ENCODE measurements at places on chromosomes 16 and 17.
A peak's percentile ranks its signal among the peaks of the same experiment; 100 is the strongest.

- no peak for DNase-seq
These were observed 168.5 kb downstream of the CYB561 start for GRCh38 chr17:63277629-63278028.

DNA sequence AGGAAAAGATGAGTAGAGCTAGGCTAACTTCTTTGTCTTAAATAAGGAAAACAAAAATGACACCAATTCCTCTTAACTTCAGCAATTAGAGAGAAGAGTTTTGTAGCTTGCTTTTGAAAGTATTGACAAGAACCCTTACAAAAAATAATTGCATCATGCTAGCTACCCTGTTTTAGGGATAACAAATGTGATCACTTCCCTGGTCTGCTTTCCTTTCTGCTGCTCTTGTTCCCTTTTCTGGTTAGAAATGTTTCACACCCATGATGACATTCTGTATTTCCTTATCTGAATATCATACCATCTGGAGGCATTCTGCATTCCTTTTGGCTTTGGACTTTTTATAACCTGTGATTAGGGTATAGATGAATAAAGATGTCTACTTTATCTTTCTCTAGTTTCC, 9.9 kb upstream of the SMIM36 start:
- DNase-seq = no peak

- no peak for DNase-seq
These were observed 118.2 kb upstream of the CHMP6 start for GRCh38 chr17:80873307-80873951.

DNA sequence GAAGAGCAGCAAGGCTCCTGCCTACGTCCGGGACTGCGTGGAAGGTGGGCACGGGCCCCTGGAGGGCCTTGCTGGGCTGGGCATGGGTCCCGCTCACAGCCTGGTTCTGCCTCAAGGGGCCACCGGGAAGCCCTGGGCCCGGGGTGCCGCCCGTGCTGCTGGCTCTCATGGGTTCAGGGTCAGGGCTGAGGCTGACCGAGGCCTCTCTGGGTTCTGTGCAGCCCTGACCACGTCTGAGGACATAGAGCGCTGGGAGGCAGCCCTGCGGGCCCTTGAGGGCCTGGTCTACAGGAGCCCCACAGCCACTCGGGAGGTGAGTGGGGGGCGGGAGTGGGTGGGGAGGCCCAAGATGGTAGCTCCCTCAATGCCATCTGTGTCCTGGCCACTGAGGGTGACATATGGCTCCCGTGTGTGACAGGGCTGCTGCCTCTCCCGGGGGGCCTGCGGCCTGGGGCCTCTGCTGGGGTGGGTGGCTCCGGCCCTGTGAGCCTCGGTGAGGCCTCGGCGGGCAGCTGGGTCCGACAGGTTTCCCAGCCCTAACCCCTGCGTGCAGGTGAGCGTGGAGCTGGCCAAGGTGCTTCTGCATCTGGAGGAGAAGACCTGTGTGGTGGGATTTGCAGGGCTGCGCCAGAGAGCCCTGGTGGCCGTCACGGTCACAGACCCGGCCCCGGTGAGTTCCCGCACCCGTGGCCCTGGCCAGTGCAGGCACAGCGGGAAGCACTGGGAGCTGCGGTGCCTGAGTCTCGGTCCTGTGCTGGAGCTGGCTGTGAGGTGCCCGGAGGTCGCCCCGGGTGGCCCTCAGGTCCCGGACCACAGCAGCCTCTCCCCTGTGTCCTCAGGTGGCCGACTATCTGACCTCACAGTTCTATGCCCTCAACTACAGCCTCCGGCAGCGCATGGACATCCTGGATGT, 9.2 kb downstream of the TELO2 start:
- no peak for DNase-seq

DNA sequence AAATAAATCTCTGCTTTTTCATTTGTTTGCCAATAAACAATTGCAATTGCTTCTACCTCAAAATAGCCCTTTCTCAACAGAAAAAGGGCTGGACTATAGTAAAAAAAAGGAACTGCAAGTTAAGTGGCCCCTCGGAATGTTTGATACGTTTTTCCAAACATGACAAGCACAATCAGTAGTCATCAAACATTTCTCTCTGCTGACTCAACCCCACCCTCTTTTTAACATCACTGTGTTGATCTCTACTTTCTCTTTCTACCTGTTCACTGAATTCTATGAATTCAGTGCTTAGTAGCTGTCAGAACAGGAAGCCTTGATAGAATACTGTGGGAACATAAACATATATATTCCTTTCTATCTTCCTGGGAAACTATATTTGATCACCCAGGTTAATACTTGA, 116.5 kb upstream of the AXIN2 start:
- DNase-seq = no peak

- no peak for DNase-seq
These were observed 150.6 kb upstream of the TNRC6C start for GRCh38 chr17:77807746-77808441.

DNA sequence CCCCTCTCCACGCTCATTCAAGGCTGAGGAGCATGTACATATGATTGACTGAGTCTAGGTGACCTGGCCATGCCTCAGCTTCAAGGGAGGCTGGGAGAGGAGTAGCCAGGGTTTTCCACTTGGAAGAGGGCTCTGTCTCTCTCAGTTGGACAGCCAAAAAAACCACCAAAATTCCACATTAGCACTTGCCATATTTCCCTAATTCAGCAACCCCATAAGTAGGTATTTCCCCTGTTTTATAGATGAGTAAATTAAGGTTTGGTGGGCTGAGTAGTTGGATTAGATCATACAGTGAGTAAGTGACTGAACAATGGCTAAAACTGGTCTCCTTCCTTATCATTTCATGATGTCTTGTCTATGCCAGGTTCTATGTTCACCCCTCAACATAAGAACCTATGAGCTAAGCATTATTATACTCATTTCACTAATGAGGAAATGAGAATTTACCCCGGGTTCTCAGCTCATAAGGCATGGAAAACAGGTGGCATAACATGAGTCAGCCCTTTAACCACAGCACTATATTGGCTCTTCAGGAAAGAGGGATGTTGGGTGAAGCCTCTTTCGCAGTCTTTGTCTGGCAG, 68.0 kb upstream of the GAS7 start:
- no peak for DNase-seq

- no peak for DNase-seq
These were observed 81.2 kb downstream of the ZNF18 start for GRCh38 chr17:11916091-11916490.

DNA sequence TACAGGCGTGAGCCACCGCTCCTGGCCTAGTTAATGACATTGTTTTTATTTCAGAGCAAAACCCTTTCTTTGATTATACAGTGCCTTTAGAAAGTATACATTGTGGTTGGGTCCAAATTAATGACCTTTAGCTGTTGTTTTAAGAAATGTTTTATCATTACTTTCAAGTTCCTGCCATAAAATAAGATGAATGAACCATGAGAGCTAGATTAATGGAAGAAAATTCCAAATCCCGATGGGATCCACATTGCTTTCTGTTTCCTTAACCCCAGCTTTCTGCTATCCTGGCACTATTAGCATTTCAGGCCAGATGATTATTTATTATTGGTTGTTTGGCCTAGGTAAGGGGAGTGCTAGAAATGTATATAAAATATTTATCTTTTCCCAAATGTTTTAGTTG, 131.7 kb downstream of the ABCC1 start:
- DNase-seq = no peak

DNA sequence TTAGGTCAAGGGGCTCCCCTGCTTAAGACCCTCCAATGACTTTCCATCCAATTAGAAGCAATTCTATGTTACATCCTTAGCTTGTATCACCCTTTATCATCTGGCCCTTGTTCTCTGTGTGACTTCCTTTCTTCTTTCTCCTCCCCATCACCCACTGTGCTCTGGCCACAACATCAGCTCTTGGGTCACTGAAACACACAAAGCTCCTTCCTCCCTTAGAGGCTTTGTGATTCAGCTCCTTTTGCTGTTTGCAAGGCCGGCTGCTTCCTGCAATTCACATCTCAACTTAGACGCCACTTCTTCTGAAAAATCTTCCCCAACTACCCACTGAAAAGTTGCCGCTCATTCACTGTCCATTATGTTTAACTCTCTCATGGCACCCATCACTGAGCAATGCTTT, 130.9 kb upstream of the CACNG3 start:
- DNase-seq = peak; percentile 10

DNA sequence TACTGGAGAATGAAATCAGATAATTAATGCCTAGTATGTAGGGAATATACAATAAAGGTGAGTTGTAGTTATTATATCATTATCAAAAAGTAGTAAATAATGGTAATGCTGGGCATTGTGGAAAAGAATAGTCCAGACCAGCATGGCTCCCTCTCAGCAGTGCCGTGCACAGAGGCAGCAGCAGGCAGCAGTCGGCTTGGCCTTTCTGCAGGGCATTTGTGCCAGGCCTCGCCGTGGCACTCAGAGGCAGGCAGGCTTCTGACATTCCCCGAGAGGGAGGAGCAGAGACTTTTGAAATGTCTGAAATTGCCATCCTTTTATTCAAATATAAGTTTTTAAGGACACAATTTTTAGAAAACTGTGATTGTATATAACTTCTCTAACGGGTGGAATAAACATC, 15.0 kb downstream of the KIAA0513 start:
- DNase-seq = no peak

DNA sequence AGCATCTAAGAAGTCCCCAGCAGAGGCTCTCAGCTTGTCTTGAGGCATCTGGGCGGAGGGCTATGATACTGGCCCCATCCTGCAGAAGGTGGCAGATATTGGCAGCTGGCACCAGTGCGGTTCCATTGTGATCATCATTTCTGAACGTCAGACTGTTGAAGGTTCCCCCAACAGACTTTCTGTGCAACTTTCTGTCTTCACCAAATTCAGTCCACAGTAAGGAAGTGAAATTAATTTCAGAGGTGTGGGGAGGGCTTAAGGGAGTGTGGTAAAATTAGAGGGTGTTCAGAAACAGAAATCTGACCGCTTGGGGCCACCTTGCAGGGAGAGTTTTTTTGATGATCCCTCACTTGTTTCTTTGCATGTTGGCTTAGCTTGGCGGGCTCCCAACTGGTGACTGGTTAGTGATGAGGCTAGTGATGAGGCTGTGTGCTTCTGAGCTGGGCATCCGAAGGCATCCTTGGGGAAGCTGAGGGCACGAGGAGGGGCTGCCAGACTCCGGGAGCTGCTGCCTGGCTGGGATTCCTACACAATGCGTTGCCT, at the start of gene CIITA:
CIITA (plus strand) TSS at position 404 of the 543 bp plus-strand sequence; CDS start at position 533, 129 bp downstream.
- DNase-seq = peak; percentile 78

- DNase-seq = no peak
These were observed 67.4 kb downstream of the CDRT15 start for GRCh38 chr17:14169287-14169686.

DNA sequence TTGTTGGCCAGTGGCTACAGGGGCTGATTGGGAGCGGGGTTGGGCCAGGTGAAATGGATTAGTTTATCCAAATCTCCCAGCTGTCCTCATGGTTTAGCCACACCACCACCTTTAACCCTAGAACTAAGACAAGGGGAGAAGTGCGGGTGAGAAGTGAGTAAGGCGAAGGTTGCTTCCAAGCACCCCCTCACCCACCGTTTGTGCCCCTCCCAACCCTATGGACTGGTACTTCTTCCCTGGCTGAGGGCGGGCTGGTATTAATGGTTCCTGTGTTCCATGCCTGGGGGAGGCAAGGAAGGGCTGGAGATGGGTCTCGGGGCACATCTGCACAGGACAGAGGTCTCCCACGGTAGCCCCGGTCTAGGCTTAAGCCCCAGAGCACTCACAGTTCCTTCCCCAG, 25.1 kb downstream of the NT5M start:
- no peak for DNase-seq

GRCh38 chr16:642189-643049, 791 bp downstream of the MCRIP2 start:
- DNase-seq = peak; percentile 60

GRCh38 chr17:76630151-76630550, 13.4 kb downstream of the ST6GALNAC1 start:
- DNase-seq = no peak

DNA sequence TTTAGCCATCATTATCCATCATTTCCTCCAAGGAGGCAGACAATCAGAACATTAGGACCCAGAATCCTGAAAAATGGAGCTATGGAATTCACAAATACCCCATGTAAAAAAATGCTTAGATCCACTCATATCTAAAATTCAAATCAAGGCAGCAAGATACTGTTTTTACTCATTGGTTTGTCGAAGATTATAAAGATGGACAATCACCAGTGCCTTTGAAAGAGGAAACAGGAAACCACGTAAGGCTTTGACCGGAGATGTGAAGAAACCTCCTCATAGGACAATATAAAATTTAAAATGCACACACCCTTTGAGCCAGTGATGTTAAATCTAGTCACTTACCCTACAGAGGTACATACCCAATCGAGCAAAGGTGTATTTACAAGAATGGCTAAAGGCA, 130.0 kb downstream of the XYLT1 start:
- DNase-seq = no peak

DNA sequence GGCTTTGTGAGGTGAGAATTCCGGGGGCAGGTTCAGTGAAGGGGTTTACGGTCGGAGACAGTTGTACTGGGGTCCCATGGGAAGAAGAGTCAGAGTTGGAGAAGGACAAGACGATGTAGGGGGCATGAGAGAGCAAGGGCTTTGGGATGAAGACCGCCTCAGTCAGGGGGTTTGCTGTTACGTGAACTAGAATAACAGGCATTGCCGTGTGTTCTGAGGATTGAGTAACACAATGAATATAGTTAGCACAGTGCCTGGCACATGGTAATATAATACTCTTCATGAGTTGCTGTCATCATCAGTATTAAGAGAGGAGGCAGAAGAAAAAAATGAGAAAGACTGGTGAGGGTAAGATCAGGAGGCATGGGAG, 577 bp downstream of the ZNF646 start:
- no peak for DNase-seq

DNA sequence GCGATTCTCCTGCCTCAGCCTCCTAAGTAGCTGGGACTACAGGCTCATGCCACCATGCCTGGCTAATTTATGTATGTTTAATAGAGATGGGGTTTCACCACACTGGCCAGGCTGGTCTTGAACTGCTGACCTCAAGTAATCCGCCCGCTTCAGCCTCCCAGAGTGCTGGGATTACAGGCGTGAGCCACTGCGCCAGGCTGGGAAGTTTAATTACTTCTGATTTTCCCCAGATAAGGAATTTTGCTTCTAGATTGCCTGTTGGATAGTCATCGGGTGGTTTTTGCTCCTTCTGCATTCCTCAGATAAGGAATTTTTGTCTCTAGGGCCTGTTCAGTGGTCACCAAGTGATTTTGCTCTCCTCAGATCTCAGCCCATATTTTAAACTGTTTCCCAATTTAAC, 112.5 kb downstream of the MAP2K4 start:
- no peak for DNase-seq

- no peak for DNase-seq
These were observed 41.1 kb upstream of the GSE1 start for GRCh38 chr16:85571813-85572619.

- DNase-seq = no peak
These were observed 3.3 kb downstream of the ITGA2B start for GRCh38 chr17:44386182-44386525.

- no peak for DNase-seq
These were observed 477.4 kb downstream of the SLC39A11 start for GRCh38 chr17:72614871-72615626.

- DNase-seq = no peak
These were observed 20.2 kb downstream of the SLC16A3 start for GRCh38 chr17:82248815-82249674.

- DNase-seq = no peak
These were observed 403.5 kb upstream of the HSBP1 start for GRCh38 chr16:83404261-83404660.
